Activated CD4-positive, alpha-beta T cell treated with anti-CD3 and anti-CD28 coated beads, Interleukin-2, amount 50 U/mL, for 1 hour (primary cell): ENCODE measurements at places on chromosomes 13 and 19.

GRCh38 chr19:49851456-49852259 lies 699 bp downstream of the PTOV1 start:
- DNase-seq = peak; percentile 32

DNA sequence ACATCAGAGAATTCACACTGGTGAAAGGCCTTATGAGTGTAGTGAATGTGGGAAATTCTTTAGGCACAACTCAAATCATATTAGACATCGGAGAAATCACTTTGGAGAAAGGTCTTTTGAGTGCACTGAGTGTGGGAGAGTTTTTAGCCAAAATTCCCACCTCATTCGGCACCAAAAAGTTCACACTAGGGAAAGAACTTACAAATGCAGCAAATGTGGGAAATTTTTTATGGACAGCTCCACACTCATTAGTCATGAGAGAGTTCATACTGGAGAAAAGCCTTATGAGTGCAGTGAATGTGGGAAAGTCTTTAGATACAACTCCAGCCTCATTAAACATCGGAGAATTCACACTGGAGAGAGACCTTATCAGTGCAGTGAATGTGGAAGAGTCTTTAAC lies 10.1 kb downstream of the ZNF17 start:
- DNase-seq = no peak

DNA sequence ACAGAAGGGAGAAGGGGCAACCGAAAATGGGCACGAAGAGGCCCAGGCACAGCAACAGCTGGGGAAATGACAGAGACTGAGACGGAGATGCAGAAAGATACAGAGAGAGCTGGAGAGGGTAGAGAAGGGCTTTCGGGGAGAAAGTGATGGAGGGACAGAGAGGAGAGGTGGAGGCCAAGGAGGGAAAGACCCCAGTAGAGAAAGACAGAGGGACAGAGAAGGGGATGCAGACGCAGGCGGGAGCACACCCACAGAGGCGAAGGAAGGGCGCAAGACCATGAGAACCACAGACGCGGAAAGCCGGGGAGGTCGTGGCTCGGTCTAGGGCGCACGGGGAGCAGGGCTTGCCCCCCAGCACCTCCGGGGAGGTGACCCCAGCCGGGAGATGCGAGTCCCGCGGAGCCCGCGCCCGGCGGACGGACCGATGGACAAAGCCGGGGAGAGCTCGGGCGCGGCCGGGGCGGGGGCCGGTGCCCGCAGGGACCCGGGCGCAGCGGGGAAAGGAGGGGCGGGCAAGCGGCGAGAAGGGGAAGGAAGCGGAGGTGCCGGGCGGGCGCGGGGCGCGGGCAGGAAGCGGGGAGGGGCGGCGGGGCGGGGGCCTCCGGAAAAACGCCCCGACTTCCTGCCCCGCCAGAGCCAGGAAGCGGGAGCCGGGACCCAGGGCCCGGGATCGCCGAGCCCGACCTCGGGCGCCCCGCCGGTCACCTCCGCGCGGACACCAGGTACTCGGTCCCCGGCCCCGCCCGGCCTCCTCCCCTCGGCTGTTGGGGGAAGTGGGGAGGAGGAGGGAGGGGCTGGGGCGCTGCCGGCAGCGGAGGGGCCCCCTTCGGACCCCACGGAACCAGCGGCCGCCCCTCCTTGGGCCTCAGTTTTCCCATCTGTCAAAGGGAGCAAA lies at the start of gene ARHGEF1:
ARHGEF1 (plus strand) TSS at position 617 of the 895 bp plus-strand sequence. CDS start 4,899 bp downstream, outside the sequence.
- peak; percentile 59 for DNase-seq

DNA sequence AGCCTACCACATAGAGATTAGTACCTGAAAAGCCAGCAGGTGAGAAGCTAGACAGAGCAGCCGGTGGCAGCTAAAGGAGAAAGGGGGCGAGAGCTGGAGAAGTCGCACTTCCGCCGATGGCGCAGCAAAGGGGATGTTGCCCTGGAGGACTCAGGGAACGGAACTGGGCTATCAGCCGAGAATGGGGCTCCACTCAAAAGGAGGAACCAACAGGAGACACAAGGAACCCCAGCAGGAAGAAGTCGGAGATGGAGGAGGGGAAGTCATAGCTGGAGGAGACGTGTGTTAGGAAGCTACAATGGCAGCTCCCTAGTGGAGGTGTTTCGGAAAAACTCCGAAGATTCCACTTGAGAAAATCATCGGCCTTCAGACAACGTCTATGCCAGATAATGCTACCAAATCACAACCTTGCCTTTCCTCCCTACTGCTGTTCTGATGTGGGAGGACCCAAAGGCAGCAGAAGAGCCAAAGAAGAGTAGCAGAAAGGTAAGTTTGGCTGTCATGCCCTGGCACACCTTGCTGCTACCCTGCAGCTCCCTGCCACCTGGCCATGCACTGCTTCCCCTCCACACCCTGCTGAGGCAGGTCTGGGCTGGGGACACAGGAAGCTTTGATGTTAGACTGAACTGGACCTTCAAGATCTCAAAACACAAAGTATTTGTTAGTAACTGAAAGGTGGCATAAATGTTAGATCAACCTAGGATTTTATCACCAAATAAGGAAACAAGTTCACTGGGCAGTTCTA lies 127.9 kb downstream of the DLEU7 start:
- DNase-seq = no peak
